ENCODE measurements at places on chromosomes 16 and 17.

DNA sequence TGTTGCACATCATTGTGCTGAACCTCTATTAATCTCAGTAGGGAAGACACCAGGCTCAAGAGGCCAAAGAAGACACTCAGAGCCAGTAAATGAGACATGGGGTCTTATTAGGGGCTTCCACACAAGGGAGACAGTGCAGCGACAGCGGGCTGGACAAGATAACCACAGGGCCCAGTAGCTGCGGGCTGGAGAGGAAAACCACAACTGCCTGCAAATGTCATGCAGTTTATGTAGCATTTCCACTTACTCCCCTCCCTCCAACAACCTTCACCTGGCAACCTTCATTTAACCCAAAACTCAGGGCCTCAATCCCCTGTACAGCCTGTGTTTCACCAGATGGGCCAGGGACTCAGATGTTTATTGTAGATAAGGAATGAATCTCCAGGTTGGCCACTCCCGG is 185.6 kb downstream of the UTP18 start:
- no peak for DNase-seq

DNA sequence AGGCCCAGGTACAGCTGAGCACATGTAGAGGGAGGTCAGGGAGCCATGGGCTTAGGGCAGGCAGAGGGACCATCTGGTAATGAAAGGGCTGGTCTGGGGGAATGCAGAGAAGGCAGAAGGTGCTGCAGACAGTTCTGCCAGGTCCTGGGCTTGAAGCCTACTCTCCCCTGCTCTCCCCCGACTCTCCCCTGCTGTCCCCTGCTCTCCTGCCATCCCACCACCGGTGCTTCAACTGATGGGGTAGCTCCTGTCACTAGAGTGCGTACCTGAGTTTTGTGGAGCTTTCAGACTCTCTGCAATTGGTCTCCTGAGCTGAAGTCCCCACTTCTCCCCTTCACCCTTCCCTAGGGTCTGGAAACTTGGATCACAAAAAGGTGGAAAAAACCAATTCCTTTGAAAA is 37.3 kb upstream of the PHOSPHO1 start:
- DNase-seq = no peak

GRCh38 chr16:56681939-56682702 is at the start of gene MT1X:
Gene MT1X (plus strand): TSS chr16:56682470. CDS start chr16:56682541, 71 bp downstream.
- DNase-seq = peak; percentile 84

DNA sequence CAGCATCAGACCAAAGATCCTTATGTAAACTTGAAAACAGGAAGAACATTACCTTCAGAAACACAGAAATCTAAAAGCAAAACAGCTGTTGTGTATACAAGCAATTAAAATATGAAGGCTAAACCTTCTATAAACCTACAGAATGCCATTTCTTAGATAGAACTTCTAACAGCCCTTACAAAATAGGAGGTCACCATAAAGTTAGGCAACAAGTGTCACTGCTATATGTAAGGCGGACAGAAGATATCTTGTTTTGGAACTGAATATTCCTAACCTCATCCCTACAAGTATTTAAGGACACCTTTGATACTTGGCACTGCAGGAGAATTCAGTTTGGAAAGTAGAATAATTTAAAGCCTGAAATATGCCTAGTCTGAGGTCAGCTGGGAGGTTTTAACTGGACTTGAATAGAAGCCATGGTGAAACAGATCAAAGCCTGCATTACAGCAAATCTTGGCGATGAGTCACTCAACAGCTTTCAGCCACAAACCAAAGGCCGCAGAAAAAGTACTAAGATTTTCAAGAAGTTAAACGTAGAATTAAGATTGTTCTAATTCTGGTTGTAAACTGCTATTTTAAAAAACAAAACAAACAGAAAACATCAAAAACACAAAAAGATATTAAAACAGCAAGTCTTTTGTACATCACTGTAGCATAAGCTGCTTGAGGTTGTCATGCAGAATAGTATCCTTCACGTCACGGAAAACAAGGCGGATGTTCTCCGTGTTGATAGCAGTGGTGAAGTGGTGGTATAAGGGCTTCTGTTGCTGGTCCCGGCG is 42.7 kb downstream of the GNA13 start:
- peak; percentile 94 for DNase-seq

DNA sequence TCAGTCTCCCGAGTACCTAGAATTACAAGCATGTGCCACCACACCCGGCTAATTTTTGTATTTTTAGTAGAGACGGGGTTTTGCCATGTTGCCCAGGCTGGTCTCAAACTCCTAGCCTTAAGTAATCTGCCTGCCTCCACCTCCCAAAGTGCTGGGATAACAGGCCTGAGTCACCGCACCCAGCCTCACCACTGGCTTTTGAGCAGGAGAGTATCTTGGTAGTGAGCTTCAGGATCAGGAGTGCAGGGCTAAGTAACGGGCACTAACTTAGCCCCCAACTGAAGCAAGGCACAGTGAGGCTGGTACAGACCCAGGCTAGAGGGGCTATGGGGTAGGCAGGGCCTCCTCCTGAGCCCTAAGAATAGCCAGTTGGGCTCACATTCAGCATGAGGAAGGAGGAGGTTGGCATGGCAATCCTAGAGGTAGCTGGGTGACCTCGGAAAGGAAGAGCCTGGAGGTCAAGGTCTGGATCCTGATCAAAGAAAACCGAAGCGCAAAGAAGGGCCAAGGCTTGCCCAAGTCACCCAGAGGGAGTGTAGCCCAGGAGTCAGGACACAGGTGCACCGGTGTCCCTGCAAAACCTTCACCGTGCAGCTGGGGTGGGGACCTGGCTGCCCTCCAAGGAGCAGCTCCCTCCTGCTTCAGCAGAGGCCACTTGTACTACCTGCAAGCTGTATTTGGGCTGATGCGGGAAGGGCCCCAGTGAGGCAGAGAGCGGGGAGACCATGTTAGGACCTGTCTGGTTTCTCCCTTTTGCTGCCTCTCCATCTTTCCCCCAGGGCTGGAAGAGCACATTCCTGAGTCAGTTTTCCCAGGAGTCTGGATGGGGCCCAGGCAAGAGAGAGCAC is 1.3 kb upstream of the ADGRG5 start:
- no peak for DNase-seq

DNA sequence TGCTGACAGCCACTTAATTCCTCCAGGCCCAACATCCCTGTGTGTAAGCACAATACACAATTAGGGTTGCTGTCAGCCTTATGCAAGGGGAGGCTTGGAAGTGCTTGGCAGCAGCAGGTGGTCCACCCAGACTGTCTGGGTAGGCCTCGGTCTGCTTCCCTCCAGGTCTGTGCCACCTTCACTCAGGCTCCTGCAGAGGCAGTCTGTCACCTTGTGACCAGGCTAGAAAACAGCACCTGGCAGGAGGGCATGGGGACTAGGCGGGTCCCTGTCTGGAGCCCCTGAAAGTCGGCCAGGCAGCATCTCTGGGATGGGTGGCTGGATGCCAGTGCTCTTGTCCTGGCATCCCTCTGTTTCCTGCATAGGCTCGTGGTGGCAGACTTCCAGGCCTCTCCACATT is 578.1 kb downstream of the KCNJ18 start:
- no peak for DNase-seq

DNA sequence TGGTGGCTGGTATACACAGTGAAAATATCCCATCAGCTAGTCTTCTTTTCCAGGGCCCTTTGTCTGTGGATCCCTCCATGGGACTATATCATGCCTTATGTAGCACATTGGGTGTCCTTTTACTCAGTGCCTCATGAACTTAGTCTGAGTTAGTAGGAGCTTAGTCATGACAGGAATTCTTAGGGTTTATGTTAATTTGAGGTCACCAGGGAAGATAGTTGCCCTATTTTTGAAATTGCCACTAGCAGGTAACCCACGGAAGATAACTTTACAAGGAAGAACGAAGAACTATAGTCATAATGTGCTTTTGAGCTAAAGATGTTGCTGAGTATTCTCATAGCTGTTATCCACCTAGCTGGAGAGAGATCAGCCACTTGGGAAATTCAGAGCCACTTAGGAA is 14.8 kb upstream of the PLK1 start:
- no peak for DNase-seq

DNA sequence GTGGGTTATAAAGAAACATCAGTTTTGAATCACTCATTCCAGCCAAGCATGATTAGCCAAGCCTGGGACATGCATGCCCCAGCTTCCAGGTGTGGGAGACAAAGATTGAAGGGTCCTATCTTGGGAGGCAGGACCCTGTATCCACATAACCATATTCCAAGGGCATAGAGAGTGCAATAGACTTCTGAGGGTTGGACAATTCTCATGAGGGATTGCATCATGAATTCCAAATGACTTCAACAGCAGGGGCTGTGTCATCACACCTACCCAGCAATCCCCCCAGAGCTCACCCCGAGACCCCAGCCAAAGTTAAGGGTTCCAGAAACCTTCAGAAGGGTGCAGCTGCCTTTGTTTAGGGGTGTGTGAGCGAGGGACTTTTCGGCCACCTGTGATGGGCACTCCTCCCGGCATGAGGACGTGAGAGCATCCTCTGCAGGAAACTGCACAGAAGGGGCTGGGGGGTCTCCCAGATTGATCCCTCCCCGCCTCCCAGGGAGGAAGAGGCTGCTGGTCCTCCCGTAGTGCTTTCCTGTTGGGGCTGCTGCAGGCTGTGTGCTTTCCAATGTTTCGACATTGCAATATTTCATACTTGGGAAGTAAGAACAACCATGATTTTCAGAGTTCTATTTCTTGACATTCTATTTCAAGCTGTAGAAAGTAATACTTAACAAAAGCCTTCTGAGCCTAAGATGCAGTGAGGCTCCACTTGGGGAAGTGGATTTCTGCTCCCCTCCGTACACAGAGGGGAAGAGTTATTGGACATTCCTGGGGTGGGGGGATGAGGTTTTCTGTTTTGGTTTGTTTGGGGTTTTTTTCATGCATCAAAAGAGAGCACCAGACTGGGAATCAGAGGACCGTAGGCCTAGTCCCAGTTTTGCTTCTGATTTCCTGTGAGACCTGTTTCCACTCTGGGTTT is 13.3 kb upstream of the PITPNM3 start:
- DNase-seq = peak; percentile 21

- no peak for DNase-seq
These were observed 73.8 kb upstream of the HNF1B start for GRCh38 chr17:37818689-37819088.

DNA sequence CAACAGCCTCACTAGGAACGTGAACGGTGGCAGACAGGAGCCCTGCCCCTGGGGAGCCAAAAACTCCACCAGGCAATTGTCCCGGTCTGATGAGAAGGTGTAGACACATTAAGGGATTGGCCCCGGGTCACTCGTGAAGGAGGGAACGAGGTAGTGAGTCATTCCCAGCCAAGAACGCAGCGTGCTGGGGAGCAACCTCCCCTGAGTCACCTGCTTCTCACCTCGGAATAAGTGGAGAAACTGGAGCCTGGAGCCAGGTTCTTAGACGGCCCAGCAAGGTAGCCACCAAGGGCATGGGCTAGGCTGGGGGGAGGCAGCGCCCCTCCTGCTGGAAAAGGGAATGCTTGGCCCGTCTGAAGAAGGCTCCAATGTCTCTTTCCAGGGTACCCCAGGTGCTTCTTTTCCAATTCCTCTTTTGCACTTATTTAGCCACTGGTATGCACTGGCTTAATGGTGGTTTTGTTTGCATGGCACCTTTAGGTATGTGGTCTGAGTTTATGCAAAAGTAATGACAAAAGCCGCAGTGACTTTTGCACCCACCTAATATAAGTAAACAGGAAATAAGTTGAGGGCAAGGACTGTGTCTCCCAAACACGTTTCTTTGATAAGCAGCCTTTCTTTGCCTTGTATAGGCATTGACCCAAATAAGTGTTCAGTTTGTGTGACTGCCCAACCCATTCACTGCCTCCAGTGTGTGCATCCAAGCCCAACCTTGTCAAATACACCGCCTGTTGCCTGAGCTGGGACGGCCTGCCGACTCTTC is 1.8 kb upstream of the HELZ start:
- DNase-seq = peak; percentile 74

GRCh38 chr16:58026139-58026704 is 668 bp downstream of the MMP15 start:
- peak; percentile 31 for DNase-seq

DNA sequence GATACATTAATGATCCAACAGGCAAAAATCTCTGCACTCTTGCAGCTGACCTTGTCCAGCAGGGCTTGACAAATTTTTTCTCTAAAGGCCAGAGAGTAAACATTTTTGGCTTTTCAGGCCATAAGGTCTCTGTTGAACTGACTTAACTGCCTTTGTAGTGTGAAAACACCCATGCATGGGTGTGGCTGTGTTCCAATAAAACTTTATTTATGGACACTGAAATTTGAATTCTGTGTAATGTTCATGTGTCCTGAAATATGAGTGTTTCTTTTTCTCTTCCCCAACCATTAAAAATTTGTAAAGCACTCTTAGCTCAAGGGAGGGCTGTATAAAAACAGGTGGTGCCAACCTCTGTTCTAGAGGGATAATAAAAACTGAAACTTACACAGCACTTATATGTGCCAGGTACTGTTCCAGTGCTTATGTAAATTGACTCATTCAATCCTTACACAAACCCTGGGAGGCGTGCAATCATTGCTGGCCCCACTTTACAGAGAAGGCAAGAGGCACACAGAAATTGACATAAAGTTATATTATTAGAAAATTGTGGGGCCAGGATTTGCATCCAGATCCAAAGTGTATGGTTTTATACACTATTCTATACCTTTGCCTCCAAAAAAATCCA is 18.8 kb upstream of the ZNF423 start:
- DNase-seq = no peak

GRCh38 chr16:89003831-89004208 is 26.8 kb upstream of the CBFA2T3 start:
- DNase-seq = no peak

GRCh38 chr17:3592216-3592860 is 16.9 kb downstream of the TRPV1 start:
- no peak for DNase-seq

DNA sequence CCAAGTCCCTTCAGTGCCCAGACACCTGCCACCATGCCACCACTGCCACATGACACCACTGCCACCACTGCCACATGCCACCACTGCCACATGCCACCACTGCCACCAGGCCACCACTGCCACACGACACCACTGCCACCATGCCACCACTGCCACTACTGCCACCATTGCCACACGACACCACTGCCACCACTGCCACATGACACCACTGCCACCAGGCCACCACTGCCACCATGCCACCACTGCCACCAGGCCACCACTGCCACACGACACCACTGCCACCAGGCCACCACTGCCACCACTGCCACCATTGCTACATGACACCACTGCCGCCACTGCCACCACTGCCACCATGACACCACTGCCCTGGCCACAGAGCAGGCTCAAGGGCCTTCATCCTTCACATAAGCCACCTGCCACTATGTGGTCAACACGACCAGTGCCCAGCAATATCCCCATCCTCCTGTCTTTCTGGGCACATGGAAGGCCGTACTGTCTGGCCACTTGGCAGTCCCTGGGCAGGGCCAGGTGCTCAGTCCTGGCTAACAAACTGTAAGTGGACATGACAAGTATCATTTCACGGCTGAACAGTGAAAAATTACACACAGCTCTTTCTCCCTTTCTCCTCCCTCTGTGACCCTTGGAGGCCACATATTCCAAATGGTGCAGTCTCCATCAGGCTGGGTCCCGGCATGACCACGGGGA is 33.1 kb downstream of the ABR start:
- DNase-seq = no peak
